Fibroblast of mammary gland (primary cell): ENCODE measurements at places on chromosomes 7 and 10.

- peak; percentile 63 for DNase-seq
Measured at GRCh38 chr7:12731214-12731656, 43.8 kb downstream of the ARL4A start.

DNA sequence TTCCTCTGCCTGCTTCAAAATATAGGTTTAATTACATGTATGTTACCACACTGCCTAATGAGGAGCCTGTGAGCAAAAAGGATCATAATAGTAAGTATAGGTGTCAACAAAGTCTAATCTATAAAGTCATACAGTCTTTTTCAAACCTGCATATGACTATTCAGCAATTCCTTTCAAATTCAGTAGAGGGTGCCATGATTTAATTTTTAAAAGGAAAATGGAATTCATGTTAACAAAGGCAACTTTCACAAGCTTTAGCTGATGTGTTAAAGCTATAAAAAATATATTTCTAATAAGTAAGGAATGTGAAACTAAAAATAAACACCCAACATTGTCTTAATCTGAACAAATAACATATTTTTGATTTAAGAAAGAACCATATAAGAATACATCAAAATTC is 52.1 kb downstream of the MPP7 start:
- DNase-seq, result peak; percentile 39

GRCh38 chr10:13806419-13806818 is 219.7 kb downstream of the PRPF18 start:
- DNase-seq, result no peak

DNA sequence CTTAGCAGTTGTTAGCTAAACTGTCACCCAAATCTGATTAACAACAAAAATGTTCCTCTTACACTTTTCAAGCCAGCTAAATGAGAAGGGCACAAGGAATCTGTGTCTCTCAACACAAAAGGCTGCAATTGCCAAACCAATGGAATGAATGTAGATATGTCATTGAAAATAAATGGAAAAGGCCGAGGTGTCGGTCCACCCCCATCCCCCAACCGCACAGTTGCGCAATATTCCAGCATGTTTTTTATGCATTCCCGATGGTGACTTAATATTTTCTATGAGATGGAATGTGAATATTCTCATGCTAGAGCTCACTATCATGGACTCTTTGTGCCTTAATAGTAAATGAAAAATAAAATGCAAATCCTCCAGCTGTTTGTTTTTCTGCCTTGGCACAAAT is 181.6 kb upstream of the LRGUK start:
- DNase-seq, result no peak

GRCh38 chr7:36690041-36690440 is 34.3 kb downstream of the AOAH start:
- DNase-seq, result no peak

GRCh38 chr7:150957133-150958020 is 20.7 kb downstream of the KCNH2 start:
- no peak for DNase-seq

DNA sequence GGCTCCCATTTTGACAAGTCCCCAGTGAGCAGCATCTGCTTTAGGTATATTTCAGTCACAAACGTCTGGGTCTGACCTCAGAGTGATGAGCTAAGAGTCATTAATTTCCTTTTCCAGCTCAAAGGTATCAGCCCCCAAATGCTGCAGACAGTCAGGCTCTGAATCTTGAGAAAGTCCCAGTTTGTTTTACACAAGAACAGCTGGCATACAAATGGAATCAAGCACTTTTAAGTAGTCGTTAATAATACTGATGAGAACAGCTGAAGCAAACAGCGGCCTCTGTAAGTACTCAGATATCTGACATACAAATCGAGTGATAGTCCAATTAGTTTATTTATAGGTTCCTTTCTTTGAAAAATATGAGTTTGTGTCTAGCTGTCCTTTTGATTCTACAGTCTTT is 49.4 kb upstream of the MSRB2 start:
- no peak for DNase-seq

- no peak for DNase-seq
Measured at GRCh38 chr10:93364966-93365365, 117.2 kb downstream of the MYOF start.

GRCh38 chr10:54710918-54711317 is 90.1 kb downstream of the PCDH15 start:
- DNase-seq, result no peak

- peak; percentile 42 for DNase-seq
Measured at GRCh38 chr10:102678842-102679289, 34.6 kb downstream of the TRIM8 start.

GRCh38 chr7:7519528-7519927 is 16.1 kb downstream of the COL28A1 start:
- no peak for DNase-seq

GRCh38 chr10:1163831-1164230 is 107.6 kb downstream of the WDR37 start:
- DNase-seq, result no peak

DNA sequence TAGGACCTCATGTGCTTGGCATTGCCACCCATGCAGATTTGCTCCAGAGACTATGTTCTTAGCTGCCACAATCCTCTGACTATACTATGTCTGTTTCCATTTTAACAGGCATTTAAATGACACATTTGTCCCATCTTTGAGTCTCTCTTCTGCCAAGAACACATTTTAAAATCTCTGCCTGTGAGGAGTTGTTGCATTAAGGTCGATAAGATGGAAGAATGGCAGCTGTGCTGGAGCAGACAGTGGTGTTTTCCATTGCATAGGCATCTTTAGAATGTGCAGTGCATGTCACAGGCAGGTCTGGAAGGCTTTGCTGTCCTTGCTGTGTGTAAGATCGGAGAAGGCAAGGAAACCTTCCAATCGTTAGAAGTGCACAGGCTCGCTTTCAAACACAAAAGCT is 70.9 kb upstream of the CELF2 start:
- no peak for DNase-seq

- no peak for DNase-seq
Measured at GRCh38 chr10:84665883-84666463, 337.6 kb downstream of the CCSER2 start.

- no peak for DNase-seq
Measured at GRCh38 chr7:51321961-51322515, 5.4 kb upstream of the COBL start.

DNA sequence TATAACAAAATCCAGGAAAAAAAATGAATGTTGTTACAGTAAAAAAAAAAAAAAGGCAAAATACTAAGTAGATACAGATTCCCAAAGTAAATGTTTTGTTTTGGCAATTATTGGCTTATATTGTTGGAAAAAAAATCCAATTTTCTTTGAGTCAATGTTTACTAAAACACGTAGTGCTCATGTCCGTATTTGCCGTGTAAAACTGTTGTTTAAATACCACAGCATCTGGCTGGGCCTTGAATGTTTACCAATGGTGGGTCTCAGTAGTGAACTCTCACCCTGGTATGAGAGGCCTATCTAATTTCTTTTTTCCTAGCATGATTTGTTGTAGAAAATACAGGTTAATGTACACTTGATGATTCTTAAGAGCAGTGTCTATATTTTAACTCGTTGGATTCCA is 41.4 kb upstream of the SLC26A5 start:
- no peak for DNase-seq

GRCh38 chr7:36659172-36659516 is 65.2 kb downstream of the AOAH start:
- DNase-seq, result peak; percentile 92

GRCh38 chr7:79520543-79520942 is 67.1 kb upstream of the MAGI2 start:
- DNase-seq, result peak; percentile 27

- no peak for DNase-seq
Measured at GRCh38 chr10:75712242-75712880, 280.9 kb downstream of the LRMDA start.

DNA sequence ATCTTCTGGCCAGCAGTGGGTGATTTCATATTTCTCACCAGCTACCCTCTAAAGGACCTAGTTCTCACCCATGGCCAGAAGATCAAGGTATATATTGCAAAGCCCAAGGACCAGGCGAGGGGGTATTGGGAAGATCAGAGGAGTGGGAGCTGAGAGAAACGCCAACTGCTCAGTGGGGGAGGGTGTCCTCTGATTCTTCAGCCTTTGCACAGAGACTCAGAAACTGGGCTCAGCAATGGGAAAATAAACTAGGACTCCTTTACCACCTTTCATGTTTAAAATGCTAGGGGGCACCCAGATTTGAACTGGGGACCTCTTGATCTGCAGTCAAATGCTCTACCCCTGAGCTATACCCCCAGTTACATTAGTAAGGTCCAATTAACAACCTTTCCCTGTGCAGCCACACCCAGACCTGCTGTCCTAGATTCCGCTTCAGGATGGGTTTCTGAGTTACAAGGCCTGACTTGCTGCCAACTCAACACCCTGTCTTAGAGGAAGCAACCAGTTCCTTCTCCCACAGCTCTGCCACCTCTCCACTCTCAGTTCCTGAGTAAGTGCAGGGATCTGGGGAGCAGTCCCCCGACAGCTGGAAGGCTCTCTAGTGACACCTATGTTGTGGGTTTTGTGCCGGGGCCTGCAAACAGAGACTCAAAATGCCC is 93.5 kb downstream of the ZNF783 start:
- peak; percentile 32 for DNase-seq
